Stimulated activated CD8-positive, alpha-beta memory T cell treated with anti-CD3 and anti-CD28 coated beads, Interleukin-12 subunit alpha, Interleukin-12 subunit beta, amount 100 ng/mL, for 1 hour (primary cell): ENCODE measurements at places on chromosomes 5 and 9.

DNA sequence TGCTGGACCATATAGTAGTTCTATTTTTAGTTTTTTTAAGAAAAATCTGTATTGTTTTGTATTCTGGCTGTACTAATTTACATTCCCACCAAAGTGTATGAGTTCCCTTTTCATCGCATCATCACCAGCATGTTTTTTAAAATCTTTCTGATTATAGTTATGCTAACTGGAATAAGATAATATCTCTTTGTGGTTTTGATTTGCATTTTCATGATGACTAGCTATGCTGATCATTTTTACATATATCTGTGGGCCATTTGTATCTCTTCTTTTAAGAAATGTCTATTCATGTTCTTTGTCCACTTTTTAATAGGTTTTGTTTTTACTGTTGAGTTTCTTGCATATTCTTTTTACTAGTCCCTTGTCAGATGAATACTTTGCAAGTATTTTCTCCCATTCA lies 238.0 kb downstream of the FBXO4 start:
- no peak for DNase-seq

DNA sequence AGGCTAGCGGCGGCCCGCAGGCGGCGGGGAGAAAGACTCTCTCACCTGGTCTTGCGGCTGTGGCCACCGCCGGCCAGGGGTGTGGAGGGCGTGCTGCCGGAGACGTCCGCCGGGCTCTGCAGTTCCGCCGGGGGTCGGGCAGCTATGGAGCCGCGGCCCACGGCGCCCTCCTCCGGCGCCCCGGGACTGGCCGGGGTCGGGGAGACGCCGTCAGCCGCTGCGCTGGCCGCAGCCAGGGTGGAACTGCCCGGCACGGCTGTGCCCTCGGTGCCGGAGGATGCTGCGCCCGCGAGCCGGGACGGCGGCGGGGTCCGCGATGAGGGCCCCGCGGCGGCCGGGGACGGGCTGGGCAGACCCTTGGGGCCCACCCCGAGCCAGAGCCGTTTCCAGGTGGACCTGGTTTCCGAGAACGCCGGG lies 253 bp downstream of the SLC12A2 start:
- DNase-seq = no peak

DNA sequence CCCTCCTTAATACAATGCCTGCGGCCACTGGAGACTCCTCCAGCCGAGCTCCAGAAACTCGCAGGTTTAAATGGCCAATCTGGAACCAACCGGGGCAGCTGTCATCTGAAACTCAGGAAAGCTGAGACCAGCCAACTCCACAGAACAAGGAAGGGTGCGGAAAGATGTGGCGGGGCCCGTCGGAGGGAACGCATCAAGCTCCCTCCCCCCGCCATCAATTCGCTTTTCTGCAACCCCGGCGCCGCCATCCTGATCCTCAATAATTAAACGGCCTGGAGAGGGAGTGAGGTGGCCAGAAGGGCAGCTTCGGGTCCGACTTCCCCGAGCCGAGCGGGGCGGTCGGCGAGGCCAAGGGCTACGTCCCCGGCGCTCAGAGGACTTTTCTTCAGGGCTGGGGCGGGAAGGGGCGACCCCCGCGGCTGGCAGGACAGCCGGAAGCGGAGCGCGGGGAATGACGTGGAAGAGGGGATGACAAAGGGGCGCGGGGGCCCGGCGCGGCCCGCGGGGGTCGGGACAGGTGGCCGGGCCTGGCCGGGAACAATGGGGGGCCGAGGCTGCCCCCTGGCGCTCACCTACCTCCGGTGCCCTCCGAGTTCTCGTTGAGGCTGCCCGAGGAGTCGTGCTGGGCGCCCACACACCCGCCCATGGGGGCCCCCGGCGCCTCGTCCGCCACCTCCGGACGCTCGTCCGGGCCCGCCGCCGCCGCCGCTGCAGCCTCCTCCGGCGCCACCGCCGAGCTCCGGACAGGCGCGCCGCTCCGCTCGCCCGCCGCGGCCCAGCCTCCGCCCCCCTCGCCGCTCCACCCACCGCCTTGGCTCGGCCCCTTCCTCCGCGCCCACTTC lies at the start of gene UBTD2:
Gene UBTD2, minus strand, starts transcription at position 745 of the 842 bp plus-strand sequence. Its CDS starts 99 bp downstream, at position 646.
- DNase-seq = peak; percentile 49

DNA sequence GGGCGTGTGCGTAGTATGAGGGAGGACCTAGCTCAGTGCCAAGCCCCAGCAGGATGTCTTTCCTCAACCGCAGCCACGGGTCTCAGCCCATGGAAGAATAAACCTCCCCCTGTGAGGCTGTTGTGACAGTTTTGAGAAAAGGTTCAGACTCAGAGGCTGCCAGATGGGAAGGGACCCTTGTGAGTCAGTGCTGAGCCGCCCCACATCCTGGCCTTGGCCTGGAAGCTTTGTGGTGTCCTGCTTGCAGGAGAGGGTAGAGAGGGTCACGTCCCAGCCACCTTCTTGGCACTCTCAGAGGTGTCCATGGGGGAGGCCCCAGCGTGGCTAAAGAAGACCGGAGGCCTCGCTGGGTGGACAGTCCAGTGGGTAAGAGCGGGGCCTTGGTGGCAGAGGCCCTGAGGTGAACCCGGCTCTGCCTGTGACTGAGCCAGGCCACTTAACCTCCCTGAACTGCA lies 2.8 kb downstream of the GRHPR start:
- DNase-seq = no peak

- DNase-seq = no peak
These were observed 15.1 kb downstream of the ZFAND5 start for GRCh38 chr9:72349911-72350310.
